ENCODE measurements at places on chromosomes 7 and 10.

DNA sequence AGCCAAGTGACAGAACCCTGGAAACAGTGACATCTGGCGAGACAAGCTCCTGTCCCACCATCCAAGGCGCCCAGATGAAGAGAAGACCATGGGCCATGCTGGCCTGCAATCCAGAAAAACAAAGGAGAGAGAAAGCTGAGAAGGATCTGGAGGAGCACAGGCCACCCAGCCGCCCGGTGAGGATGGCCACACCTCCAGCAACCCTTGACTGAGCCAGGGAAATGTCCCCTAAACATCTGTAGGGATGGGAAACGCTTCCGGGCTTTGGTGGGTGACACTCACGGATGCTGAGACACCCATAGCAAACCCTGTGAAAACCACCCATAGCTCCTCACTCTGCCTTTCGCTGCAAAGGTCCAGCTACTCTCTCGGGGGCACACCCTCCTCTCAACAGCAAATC lies 32.0 kb downstream of the TCERG1L start:
- no peak for DNase-seq

DNA sequence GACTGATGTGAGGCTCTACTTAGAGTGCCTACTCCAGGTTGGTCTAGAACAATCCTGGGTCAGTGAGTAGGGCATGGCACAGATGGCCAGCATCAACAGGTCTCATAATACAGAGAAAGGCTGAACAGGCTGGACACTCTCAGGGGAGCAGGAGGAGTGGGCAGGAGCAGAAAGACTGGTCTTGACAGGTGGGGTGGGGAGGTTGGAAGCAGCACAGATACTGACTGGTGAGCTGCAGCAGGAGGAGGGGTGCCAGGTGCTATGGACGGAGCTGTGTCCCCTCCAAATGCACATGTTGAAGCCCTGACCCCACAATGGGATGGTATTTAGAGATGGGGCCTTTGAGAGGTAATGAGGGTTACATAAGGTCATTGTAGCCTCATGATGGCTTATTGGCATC lies 190.4 kb upstream of the PLXNA4 start:
- DNase-seq = no peak

GRCh38 chr7:148987751-148988512 lies 40.4 kb downstream of the PDIA4 start:
- DNase-seq = no peak

DNA sequence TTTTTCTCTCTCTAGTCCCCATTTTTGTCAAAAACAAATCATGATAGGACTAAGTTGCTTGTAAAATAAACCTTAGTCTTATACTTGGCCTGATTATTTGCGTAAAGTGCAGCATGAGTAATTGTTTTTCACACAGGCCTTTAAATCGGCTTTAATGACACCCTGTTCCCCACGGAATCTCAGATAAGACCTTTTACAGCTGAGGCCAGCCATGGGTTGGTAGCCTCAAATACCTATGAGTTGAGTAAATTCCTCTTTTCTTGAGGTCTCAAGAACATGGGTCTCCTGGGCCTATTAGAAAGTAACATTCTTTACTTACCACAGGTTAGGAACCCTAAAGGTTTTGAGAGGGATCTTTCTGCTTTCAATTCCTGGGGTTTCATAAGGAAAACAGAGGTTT lies 761.0 kb upstream of the PHF14 start:
- DNase-seq = no peak

- no peak for DNase-seq
These were observed 62.3 kb downstream of the NPSR1 start for GRCh38 chr7:34720289-34720688.
